CD4-positive, alpha-beta T cell treated with Interleukin-17A for 4 hours (primary cell): ENCODE measurements at places on chromosomes 4 and X.

GRCh38 chr4:6715704-6716017 is 313 bp upstream of the BLOC1S4 start:
- no peak for DNase-seq

DNA sequence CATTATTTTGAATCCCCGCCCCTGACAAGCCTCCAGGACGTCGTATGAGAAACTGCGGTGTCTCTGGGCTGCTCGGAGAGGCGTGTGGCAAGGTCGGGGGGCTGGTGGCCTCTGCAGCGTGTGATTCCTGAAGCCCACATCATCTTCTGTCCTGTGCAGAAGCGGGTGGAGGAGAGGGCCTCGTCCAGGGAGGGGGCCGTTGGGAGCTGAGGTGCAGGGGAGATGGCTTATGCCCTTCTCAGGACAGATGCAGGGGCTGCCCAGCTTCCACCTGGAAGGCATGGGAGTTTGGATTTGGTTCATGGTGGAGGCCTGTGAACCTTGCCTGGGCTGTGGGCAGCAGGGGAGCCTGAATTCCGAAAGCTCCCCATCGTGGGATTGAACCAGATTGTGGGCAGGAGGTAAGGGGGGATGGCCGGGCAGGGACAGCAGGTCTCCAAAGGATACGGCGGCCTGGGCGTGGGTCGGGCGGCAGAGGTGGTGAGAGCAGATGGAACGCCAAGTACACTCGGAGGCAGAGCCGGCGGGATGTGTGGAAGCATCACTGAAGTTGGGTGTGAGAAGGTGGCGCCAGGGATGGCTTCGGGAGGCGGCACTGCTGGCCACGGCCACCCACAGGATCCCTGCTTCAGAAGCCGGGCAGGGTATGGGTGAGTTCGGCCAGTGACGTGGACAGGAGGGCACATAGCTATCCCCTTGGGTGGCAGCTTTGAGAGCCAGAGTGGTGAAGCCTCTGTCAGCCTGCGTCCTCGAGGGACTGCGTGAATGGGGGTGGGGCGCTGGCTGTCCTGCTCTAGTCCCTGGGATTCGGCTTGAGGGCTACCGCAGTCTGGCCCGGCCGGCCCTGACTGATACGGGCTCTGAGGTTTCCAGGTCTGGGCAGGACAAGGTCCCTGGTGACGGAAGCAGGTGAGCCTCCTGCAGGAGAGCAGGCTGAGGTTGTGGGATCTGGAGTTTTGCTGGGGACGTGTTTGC is 76.3 kb upstream of the ADRA2C start:
- no peak for DNase-seq

GRCh38 chrX:49273181-49273727 is 3.7 kb downstream of the PPP1R3F start:
- peak; percentile 49 for DNase-seq

DNA sequence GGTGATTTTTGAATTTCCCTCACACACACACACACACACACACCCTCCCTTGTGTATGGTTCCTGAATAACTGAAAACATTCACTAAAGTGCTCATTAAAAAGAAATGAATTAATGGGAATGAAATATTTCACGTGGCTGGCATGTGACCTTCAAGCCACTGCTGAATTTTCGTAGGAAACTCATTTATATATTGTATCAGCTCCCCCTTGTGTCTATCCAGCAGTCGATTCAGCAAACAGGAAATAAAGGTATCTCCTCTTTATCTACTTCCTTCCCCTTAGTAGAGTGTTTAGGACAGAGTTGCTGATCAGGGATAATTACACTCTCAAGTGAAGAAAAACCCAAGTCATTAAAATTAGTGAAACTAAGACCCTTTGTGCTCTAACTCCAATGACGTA is 912.6 kb upstream of the LCORL start:
- DNase-seq = no peak

GRCh38 chr4:94571298-94571697 is 119.6 kb downstream of the PDLIM5 start:
- DNase-seq = no peak

DNA sequence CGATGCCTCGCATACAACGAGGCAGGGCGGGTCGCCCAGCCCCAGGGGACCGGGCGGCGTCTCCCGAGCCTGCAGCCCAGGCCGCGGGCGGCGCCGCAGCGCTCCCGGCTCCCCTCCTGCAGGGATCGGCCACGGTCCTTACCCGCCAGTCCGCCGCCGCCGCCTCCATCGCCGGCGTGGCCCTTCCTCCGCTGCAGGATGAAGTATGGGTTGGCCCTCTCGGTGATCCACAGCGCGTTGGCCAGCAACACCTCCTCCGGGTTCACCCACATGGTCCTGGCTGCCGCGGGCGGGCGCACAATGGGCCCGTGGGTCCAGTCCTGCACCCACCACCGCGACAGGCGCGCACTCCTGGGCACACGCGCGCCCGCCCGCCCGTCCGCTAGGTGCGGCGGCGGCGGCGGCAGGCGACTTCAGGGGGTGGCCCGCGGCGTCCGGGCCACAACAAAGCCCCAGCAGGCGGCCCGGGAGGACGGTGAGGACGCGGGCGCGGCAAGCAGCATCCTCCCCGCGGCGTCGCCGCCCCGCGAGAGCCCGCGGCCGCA is 339 bp downstream of the TBC1D9 start:
- no peak for DNase-seq

DNA sequence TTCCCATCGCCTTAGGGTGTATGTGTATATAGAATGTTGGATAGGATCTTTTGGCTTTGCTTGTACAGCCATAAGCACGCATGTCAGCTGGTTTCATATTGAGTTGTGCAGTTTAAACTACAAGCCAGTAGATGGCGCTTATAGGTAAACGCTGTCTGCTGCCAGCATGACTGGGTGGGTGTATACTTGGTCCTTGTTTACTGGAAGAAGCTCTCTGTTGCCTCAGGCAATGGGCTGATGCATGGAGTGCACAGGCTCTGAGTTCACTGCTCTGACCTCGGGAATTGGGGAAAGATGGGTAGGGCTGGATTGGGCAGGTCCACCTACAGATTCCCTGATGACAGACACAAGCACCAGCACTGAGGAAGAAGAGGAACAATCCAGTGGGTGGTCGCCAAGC is 831.5 kb downstream of the STIM2 start:
- DNase-seq = no peak

DNA sequence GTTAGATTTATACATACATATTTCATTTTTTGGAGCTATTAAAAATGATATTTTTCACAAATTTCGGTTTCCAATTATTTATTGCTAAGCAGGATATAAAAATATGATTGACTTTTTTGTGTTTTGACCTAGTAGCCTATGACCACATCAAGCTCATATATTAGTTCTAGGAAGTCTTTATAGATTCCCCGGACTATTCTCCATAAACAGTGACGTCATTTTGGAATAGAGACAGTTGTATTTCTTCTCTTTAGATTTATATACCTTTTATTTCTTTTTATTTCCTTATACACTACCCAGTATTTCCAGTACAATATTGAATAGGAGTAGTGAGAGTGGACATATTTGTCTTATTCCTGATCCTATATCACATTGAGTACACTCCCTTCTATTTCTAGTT is 31.8 kb downstream of the DDX53 start:
- DNase-seq = no peak

GRCh38 chr4:186201535-186202230 is 10.3 kb downstream of the CYP4V2 start:
- peak; percentile 69 for DNase-seq

DNA sequence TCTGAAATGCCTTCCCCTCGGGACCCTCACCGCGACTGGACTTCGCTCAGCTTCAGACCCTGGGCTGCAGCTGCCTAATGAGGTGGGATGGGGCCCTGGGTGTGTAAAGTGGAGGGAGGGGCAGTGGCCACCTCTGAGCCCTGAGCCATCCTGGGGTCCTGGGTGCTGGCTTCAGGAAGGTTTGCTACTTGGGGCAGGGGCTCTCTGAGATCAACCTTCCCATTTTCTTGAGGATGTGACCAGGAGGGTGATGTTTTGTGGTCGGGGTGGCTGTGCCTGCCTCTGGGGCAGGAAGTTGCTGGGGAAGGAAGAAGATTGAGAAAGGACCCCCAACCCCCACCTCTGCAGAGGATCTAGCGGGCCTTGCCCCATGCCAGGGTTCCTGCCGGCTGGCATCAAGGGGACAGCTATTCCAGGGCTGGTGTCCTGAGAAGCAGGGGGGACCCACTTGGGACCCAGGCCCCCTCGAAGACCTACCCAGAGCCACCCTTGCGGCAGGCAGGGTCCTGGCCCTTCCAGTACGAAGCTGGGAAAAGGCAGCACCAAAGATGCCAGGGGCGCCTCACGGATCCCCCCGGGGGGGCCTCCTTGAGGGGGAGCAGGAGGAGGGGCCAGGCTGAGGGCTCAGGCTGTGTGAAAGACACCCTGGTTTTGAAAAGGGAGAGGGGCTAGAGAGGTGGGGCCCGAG is 6.5 kb downstream of the SH3BP2 start:
- DNase-seq = peak; percentile 25

DNA sequence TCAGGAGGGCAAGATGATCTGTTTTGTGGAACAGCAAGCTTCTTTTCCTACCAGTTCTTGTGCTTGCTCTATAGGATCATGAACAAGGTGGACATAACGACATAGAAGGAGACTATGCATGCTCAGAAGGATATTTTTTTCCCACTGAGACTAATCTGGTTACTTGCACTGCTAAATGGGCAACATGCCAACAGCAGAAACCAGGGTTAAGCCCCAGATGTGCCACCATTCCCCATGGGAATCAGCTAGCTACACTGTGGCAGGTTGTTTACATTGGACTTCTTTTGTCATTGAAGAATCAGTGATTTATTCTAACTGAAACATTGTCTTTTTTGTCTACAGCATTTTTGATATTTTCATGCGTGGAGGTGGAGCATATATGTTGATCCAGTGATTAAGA is 165.6 kb downstream of the C4orf33 start:
- DNase-seq = no peak

DNA sequence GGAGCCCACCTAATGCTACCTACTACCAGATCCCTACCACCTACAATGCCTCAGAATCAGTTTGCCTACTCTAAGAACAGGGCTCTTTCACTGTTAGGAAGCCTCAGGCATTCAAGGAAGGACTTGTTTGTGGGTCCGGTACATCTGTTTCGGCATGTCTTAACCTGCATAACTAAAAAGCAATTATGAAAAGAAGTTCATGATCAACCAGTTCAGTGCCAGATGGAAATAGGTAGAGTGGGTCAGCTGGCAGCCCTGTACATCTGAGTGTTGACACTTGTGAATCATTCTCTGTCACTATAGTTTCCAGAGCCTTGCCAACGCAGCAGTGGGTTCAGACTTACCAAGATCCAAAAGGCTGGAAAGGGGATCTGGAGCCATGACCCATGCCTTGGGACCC is 3.3 kb downstream of the TMEM185A start:
- no peak for DNase-seq

DNA sequence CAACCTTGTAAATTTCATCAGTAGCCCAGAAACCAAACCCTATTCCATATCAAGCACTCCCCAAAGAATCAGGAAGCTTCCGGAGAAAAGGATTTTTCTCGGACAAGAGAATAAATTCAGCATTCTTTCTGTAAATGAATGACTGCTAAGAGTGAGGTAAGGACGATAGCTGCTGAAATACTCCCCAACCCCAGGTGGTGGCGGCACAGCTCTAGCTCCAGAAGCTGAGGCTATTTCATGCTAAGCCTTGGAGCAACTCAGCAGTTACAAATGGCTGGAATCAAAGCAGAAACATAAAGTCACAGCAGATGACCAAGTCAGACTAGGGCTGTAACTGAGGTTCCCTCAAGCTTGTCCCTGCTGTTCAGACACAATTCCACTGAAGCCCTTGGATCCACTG is 13.9 kb upstream of the PCDH19 start:
- no peak for DNase-seq

- DNase-seq = no peak
These were observed 460.3 kb downstream of the GBA3 start for GRCh38 chr4:23153076-23153475.

DNA sequence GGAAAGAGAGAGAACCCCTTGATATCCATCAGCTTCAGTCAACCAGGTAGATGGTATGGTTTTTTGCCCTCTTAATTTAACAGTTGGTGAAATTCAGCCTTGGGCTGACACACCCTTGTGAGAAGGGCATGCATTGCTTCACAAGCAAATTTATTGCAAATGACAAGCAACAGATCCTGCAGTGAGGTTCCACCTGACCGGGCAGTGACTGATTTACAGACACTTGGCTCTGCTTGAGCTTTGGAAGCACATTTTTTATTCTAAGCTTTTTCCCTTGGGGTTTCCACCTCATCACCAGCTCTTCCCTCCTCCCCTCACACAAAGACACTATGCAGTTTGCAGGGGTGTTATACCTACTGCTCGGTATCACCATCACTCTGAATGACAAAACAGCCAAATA is 28.3 kb upstream of the SERTM2 start:
- no peak for DNase-seq

DNA sequence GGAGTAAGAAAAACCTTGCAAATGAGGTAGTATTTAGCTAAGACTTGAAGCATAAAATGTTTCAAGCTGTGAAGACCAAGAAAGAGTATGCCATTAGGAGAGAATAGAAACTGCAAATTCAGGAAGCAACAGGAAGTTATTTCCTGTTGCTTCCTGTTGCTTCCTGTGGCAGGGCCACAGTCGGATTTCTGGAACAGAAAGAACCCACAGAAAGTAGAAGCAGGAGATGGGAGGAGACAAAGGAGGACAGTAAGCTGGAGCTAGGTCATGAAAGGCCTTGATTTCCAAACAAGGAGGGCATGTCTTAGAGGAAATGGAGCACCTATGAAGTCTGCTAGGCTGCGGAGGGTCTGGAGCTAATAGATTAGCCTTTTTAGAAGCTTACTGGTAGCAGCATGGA is 17.2 kb downstream of the ASB11 start:
- no peak for DNase-seq

GRCh38 chr4:152037435-152037834 is 276.6 kb upstream of the GATB start:
- DNase-seq = no peak

DNA sequence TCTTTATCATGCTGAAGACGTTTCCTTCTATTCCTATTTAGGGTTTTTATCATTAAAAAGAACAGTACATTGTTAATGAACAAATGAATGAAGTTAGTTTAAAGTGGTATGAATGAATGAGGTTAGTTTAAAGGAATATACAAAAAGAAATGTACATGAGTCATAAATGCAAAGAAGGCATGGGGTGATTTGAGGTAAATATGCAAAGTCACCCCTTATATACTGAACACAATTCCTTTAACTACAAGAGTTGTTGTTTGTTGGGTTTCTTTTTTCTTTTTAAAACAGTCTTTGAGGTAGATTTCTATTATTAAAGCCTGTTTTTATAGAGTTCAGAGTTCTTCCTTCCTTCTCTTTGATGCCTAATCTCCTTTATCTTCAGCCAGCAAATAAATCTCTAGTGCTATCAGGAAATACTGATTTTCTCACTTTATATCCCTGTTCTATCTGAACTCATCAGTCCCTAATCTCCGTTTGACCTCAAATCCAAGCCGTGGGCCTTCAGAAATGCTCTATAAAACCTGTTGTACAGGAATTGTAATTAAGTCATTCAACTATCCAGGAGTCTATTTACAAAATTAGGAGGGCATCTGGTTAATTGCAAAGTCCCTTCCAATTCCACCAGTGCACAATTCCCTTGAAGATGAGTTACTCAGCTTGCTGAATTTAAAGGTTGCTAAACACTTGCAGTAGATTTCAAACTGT is 31.6 kb upstream of the ABCG2 start:
- no peak for DNase-seq
